ENCODE measurements at places on chromosomes 7 and 10.
A peak's percentile ranks its signal among the peaks of the same experiment; 100 is the strongest.

DNA sequence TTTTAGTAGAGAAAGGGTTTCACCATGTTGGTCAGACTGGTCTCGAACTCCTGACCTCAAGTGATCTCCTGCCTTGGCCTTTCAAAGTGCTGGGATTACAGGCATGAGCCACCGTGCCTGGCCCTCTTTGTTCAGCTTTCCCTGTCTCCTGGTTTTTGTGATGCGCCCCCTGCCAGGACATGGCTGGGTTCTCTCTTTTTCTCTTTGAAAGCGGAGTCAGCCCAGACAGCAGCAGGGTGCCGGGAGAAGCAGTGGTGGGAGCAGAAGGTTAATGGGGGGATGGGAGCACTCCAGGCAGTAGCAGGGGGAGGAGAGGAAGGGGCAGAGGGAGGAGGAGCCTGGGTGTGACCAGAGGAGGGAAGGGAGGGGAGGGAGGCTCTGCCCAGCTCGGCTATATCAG is 1.8 kb downstream of the MUC3A start:
- DNase-seq, result no peak

- DNase-seq, result no peak
These were observed 12.7 kb upstream of the GSAP start for GRCh38 chr7:77428777-77429231.

DNA sequence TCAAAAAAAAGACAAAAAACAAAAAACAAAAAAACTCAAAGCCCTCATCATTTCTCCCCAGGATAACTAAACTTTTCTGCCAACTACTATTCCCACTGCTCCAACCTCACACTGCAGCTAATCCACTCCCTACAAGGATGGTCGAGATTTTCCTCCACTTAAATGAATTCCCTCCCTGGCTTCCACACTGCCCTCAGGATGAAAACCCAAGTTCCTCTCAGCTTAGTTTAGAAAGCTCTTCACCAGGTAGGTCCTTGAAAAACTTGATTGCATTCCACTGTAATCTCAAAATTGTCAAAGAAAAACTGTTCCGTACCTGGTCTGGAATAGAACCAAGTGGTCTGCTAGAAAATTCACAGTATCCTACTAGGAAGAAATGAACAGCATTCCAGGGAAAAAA is 294.3 kb upstream of the KLF14 start:
- DNase-seq, result no peak

DNA sequence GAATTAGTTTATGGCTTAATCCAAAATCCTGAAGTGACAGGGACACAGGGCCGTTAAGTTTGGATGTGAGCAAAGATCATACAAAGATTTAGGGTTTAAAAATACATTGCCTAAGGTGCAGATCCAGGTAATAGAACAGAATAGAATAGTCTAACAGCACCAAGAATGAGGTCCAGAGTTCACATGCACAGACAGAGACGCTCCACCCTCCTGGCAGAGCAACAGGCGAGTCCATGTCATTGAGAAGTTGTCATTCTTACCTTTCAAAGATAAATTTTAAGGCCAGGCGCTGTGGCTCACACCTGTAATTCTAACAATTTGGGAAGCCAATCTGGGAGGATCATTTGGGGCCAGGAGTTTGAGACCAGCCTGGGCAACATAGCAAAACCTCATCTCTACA is 209.1 kb upstream of the AUTS2 start:
- DNase-seq, result no peak

DNA sequence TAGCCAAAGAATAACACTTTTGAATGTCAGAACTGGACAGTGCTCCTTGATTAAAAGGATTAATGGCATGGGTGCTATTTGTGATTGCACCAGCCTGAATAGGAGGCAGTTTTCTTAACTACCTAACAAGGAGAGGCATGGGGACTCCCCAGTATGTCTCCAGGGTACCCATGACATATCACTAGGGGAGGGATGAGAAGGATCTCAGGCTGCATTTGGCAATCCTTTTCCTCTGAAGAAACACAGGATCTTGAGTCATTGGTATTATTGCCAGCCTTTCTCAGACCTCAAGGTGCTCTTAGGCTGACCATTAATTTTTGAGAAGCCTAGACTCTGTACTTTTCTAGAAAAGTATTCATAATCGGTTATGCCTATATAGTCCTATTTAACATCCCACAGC is 77.5 kb upstream of the NPVF start:
- no peak for DNase-seq

- peak; percentile 43 for DNase-seq
These were observed 86.3 kb downstream of the RNF216 start for GRCh38 chr7:5694912-5695726.

Measured in activated T-helper 9 cell treated with anti-CD3 and anti-CD28 coated beads, Interleukin-2, amount 50 U/mL, for 16 hours (primary cell).